ENCODE measurements at places on chromosomes 4 and X.

DNA sequence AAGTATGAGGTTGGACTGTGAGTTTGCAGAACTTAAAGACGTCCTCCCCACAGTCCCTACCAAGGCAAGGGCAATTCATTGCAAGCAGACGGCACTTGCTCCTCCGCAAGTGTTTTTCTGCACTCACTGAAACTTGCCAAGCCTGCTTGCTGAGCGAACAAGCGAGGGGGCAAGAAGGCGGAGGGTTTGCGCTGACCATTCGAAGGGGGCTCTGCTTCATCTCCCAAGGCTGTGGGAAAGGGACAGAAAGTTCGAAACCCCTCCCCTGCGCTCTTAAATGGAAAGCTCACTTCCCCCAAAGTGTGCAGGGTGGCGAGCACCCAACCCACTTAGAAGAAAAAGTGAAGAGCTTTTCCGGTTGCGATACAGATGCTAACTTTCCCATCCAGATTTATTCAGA is 1.4 kb downstream of the MID1 start:
- DNase-seq = no peak

DNA sequence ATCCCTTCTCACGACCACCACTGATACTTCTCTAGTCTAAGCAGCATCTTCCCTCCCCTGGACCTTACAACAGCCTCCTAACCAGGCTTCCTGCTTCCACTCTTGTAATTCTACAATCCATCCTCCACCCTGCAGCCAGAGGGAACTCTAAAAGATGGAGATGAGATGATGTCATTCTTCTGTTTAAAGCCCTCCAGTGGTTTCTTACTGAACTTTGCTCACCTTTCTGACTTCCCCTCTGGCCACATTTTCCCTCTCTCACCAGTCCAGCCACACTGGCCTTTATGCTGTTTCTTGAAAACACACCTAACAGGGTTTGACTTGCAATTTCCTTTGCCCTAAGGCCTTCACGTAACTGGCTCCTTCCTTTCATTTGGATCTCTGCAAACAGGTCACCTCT is 191.4 kb upstream of the NHS start:
- no peak for DNase-seq

DNA sequence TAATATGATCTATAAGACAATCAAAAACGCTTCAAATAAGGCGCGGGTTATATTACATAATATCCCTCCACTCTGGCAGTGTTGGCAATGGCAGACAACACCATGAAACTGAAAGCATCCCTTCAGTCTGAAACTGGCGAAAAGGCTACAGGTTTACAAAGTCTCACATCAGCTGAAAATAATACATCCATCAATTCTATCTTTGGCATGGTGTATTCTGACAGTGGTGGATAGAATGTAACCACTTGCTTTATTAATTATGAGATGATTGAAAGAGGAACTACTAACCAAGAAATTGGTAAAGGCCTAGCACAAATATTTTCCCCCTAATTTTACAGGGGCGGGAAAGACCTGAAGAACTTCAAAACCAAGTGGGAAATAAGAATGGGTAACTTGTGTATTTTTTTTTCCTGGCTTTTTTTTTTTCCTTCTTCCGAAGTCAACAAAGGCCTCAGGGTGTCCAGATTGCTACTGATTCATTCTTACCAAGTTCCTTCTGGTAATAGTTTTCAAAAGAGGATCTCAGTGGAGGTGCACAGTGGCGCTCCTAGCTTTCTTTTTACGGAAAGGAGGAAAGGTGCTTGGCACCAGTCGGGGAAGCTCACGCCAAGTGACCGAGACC is 728 bp downstream of the UBA6 start:
- no peak for DNase-seq

GRCh38 chr4:13977746-13978145 is 350.2 kb upstream of the BOD1L1 start:
- DNase-seq = no peak

GRCh38 chrX:34130980-34131744 is 952 bp downstream of the FAM47A start:
- DNase-seq = no peak

GRCh38 chrX:3811331-3812311 is 98.2 kb upstream of the PRKX start:
- DNase-seq = peak; percentile 62

DNA sequence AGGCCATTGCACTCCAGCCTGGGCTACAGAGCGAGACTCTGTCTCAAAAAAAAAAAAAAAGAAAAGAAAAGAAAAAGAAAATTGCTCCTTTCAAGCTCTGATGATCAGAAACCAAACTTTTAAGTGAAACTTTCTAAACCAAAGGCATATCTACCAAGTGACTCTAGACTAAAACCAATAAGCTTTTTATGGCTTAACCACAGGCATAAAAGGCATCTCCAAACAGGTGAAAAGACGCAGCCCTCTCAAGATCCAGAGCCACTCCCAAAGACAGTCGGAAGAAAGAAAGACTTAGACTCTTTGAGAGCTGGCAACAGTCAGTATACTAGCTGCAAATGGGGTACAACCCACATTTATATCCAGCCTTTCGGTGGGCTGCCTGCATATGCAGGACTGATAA is 117.1 kb upstream of the AP1S2 start:
- DNase-seq = no peak

- DNase-seq = peak; percentile 55
Observed at GRCh38 chr4:73019462-73020047, 50.0 kb downstream of the COX18 start.

DNA sequence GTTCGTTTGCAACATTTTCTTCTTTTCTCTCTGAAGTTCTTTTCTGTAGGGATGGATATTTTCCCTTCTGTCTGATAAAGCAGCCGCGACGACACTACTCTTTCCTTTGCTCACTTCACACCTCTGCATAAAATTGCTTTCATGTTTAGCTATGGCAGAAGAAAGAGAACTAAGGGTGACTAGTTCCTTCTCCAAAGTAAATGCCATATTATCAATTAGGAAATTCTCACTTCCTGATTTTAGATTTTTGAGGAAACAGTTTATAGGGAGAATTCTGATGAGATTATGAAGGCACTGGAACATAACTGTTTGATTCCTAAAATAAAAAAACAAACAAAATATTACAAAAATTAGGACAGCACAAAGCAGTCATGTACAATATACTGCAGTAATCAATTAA is 29.2 kb downstream of the FANCB start:
- no peak for DNase-seq

DNA sequence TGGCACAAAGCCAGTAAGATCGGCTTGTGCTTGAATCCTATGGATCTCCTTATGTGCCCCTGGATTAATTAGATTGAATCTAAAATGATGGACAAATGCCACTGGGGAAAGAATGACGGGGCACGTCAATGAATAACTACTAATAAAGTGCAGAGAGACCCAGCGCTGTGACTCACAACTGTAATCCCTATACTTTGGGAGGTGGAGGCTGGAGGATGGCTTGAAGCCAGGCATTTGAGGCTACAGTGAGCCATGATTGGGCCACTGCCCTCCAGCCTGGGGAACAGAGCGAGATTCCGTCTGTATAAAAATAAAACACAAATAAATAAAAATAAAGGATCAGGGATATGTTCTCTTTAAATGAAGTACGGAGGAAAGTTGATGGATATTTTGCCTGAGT is 179.4 kb downstream of the DCHS2 start:
- no peak for DNase-seq
